ENCODE measurements at places on chromosomes 3 and 15.

DNA sequence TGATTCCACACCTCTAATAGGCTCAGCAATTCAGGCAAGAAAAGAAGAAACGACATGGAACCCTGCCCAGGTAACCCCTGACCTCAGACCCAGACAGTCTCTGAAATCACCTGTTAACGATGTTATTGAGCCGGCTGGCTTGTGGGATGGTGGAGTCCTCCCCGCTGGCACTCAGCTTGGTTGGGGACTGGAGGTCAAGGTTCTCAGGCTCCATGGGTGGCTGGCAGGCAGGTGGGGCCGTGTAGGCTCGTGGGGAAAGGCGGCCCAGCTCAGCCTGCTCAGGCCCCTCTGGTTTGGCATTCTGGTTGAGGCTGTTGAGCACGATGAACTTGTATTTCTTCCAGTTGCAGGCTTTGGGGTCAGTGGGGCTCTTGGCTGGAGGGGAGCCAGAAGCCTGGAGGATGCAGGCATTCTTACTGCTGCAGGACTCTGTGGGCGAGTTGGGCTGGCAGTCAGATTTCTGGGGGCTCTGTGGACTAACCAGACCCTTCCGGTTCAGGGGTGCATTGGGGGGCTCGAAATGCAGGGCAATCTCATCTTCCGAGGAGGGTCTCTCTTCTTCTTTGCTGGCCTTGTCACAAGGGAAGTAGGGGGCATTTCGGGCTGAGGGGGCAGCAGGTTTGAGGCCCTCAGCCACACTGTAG is 16.2 kb downstream of the BCL6 start:
- no peak for DNase-seq

DNA sequence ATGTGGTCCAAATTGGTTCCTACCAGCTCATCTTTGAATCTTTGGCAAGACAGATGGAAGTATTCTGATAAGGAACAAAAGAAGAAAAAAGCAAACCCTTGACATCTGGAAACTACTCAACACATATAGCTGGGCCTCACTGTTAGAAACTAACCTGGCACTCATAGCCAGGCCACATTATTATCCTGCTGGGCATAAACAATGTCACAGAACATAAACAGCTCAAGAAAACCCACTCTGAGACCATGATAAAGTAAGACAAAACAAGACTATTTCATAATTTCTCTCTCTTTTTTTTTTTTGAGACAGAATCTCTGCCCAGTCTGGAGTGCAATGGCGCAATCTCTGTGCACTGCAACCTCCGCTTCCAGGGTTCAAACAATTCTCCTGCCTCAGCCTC is 1093.2 kb downstream of the FHIT start:
- DNase-seq, result no peak

GRCh38 chr3:112974894-112975293 is at the start of gene CD200R1:
CD200R1 (minus strand) TSS chr3:112975103; CDS start chr3:112974857, 246 bp downstream.
- DNase-seq, result no peak

DNA sequence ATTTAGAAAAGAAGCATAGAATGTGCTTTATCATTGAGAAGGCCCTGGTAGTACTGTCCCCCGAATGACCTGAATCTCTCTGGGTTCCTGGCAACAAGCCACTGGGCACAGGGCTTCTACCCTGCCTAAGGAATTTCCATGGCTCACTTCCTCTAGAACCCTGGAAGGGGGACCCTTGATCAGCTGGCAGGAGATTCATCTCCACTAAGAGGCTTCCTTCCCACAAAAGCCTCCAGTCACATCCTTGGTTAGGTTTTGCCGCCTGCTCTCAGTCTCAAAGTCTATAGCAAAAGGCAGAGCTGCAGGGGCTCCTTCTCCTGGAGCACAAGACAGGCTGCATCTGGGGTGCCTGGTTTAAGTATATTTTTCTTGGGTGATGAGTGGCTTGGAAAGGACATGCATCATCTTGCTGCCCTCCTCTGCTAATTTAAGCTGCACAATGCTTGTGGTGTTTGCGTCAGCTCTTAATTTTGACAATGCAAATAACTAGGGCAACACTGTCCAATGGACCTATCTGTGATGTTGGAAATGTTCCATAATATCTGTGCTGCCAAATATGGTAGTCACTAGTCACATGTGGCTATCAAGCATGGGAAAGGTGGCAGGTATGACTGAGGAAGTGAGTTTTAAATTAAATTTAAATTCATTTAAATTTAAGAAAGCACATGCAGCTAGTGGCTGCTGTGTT is 33.4 kb upstream of the RARRES1 start:
- DNase-seq, result no peak

- no peak for DNase-seq
Observed at GRCh38 chr3:162224746-162225145, 728.1 kb downstream of the OTOL1 start.

- no peak for DNase-seq
Observed at GRCh38 chr3:45153658-45154437, 7.7 kb upstream of the CDCP1 start.

- DNase-seq, result no peak
Observed at GRCh38 chr15:94351031-94351535, 119.7 kb downstream of the MCTP2 start.

DNA sequence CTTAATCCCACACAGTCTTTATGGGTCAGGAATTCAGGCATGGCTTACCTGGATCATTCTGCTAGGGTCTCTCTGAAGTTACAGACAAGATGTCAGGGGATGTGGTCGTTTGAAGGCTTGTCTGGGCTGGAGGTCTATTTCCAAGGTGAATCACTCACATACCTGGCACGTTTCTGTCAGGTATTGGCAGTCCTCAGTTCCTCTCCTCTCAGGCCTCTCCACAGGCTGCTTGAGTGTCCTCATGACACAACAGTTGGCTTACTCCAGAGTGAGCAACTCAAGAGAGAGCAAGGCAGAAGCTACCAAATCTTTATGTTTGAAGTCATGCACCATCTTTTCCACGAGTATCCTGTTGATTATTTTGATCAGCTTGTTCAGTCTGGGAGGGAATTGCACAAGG is 43.9 kb upstream of the PARP14 start:
- DNase-seq, result no peak

DNA sequence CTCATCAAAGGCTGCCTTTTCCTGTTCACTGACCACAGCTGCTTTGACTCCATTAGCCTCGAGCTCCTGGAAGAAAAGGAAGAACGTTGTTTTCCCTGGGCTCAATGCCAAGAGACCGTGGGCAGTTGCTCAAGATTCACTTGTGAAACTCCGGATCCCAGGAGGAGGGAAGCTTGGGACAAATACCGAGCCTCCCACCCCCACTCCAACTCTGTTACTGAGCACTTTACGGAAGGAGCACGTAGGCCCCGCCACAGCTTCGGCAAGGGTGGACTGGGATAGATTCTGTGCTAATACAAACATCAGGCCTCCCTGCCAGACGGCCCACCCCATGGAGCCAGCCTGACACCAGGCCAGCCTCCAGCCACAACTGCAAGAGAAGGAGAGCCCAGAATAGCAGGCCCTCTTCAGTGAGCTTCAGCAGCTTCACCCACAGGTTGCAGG is 10.8 kb upstream of the FANCD2 start:
- no peak for DNase-seq
